ENCODE measurements at places on chromosomes 5 and 9.
A peak's percentile ranks its signal among the peaks of the same experiment; 100 is the strongest.

GRCh38 chr9:98134702-98135557, 15.9 kb upstream of the TRIM14 start:
- DNase-seq, result no peak

DNA sequence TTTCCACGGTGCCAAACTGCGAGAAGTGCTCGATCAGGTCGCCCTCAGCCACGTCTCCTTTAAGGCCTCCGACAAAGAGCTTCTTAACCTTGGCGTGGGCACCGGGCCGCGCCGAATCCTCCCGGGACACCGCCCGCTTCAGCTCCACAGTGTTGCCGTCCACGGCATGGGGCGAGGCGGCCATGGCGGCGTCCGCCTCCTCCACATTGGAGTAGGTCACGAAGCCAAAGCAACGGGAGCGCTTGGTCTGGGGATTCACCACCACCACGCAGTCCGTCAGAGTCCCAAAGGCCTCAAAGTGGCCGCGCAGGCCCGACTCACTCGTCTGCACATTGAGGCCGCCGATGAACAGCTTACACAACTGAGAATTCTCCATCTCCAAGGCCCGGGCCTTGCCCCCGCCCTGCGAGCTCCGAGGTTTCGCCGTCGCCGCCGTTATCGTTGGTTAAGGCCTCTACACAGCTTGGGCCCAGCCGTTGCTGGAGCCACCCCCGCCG, 424 bp downstream of the HNRNPA0 start:
- DNase-seq, result peak; percentile 49

GRCh38 chr5:134255418-134256150, 29.7 kb upstream of the PPP2CA start:
- DNase-seq, result no peak

GRCh38 chr5:93438124-93438523, 142.9 kb downstream of the NR2F1-AS1 start:
- no peak for DNase-seq

GRCh38 chr9:36656842-36657241, 84.1 kb downstream of the MELK start:
- no peak for DNase-seq

DNA sequence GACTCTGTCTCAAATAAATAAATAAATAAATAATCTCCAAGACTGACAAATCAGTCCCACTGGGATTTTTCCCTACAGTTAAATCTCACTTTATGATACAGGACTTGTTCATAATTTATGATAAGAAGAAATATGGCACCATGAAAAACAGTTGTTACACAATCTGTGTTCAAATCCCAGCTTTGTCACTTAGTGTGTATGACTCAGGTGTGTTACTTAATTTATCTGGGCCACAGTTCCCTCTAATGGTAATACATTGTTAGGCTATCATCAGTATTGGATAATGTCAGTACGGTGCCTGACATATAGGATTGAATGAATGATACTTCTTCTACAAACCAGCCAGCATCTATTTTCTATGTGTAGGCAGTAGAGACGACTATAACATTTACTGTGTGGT, 23.1 kb downstream of the SLC36A3 start:
- DNase-seq, result no peak
